ENCODE measurements at places on chromosomes 7 and 10. TPM values are rescaled to one million over a fixed set of nuclear protein-coding genes. Genes with fewer than 3 reads are reported as not detected.

DNA sequence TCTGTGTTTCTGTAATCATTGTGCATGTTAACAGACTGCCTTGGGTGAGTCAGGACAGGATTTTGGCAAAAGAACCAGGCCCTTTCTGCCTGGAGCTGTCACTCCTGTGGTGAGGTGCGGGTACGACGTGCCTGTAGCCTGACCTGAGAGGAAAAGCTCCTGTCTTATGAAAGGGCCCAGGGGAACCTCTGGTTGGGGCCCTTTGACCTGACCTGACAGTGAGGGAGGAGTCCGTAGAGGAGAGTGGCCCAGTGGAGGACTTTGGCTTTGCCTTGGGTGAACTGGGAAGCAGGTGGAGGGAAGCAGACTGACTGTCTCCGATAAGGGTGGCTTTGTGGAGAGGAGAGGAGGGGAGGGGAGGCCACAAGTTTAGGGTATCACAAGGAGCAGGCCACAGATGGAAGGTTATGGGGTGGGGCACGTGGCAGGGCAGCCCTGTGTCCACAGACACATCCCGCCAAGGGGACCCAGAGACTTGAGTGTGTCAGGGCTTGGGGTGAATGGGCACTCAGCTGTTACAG is 6.9 kb downstream of the PFKP start:
- DNase-seq = no peak

GRCh38 chr10:70477661-70478162 is 855 bp upstream of the PALD1 start:
- peak; percentile 71 for DNase-seq

GRCh38 chr7:36985866-36986400 is 261.6 kb upstream of the AOAH start:
- DNase-seq = no peak

DNA sequence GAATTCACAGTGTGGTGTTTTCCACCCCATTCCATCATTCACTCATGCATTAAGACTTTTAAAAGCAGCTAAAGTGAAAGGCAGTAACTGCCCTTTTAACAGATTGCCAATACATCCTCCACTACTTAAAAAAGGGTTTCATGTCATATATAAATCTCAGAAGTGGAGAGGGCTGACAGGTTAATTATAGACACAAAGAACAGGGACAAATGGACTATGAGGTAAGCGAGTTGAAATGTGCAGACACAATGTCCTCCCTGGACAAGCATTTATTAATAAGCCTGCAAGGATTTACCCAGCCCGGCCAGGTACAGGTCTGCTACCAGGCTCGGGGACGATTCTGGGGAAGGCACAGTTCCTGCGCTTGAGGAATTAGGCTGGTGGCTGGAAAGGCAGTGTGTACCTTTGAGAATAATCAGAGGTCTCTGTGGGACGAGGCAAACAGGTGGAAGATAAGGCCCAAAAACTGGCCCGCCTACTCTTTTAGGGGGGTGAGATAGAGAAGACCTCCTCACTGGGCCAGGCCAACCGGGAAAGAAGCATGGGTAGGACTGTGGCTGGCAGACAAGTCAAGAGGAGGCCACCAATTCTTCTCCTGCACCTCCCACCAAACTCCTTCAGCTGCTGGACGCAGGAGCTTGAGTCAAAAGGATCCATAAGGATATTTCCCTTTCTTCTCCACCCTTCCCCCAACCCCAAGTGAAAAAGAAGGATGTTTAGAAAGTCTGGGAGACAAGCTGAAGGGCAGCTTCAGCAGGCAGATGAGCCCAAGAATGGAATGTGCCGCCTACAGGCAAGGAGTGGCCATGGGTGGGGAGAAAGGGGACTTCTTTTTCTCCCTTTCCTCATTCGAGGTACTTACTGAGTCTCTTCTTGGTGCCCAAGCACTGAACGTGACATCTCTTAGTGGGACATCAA is 1.5 kb downstream of the PDLIM1 start:
- DNase-seq = no peak

- no peak for DNase-seq
Observed at GRCh38 chr10:100864978-100865377, 47.8 kb upstream of the SLF2 start.

DNA sequence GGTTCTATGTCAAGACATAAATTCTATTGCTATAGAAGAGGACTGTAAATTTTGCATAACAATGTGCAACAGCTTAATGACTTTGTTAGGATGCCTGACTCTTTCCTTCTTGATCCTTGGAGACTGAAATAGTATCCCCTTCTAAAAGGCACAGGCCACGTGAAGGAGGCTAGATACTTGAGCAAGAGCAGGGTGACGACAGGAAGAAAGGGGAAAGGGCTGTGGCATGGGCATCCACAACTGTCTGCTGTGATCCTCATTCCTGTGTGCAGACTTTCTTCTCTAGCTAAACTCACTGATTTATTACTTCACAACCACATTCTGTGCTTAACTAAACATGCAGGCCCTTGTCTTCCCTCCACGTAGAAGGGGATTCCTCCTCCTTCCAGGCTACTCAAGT is 1111.8 kb upstream of the C7orf33 start:
- DNase-seq = no peak

MRLN gene
- total RNA-seq = not detected

Data from sciatic nerve (tissue), 2 donors.